Stimulated activated CD8-positive, alpha-beta memory T cell treated with anti-CD3 and anti-CD28 coated beads, Interleukin-12 subunit alpha, Interleukin-12 subunit beta, amount 100 ng/mL, for 4 hours (primary cell): ENCODE measurements at places on chromosomes 4 and X.
A peak's percentile ranks its signal among the peaks of the same experiment; 100 is the strongest.

GRCh38 chrX:15150586-15150985 lies 119.3 kb downstream of the ASB9 start:
- DNase-seq: no peak

- no peak for DNase-seq
Measured at GRCh38 chr4:17619416-17620105, 5.1 kb downstream of the MED28 start.

- no peak for DNase-seq
Measured at GRCh38 chr4:89897867-89898266, 3.2 kb downstream of the MMRN1 start.

DNA sequence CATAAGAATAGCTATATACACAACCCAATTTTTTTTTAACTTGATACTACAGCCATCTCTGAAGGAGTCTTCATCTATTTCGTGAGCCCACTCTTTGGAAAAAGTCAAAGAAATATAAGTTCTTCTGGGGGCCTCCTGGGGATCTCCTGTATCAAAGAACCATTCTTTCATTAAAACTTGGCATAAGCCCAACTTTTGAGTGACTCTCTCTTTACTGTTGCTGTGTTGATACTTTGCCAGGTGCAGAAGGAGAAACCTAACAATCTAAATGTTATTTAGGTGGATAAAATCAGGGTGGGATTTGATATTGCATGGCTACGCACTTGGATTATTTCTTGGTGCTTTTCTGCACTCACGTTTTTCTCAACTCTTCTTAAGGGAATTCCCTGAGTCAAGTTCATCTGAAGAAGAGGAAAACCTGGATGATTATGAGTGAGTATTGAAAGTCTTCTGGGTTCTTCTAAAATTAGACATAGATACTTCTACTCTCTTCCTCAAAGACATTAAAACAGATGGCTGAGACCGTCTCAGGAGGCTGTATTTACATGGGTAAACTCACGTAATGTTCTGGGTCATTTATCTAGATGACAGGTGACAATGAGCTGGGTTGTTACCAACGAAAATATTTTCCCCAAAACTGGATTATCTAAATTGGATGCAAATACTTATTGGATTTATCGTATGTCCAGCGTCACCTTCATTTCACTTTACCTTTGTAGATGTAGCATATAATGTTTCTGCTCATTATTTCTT lies 25.2 kb downstream of the BMX start:
- DNase-seq: no peak

DNA sequence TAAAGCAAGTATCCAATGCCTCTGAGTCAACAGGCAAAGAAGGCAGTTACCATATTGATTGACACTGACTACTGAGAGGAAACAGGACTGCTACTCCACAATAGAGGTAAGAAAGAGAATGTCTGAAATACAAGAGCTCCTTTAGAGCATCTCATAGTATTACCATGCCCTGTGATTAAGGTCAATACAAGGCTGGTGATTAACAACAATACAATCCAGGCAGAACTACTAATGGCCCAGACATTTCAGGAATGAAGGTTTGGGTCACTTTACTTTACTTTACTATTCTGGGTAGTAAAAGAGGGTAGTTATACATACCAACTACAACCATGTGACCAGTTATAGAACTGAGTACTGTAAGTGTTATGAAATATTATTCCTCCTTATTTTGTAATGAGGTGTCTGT lies 44.5 kb downstream of the BRWD3 start:
- DNase-seq: no peak

- DNase-seq: no peak
Measured at GRCh38 chr4:95021099-95021498, 263.3 kb downstream of the BMPR1B start.

- no peak for DNase-seq
Measured at GRCh38 chr4:136400829-136401228, 1131.5 kb downstream of the PCDH18 start.

- DNase-seq: no peak
Measured at GRCh38 chrX:48940404-48940955, 16.9 kb downstream of the OTUD5 start.

- no peak for DNase-seq
Measured at GRCh38 chr4:89331686-89332544, 24.3 kb upstream of the GPRIN3 start.

DNA sequence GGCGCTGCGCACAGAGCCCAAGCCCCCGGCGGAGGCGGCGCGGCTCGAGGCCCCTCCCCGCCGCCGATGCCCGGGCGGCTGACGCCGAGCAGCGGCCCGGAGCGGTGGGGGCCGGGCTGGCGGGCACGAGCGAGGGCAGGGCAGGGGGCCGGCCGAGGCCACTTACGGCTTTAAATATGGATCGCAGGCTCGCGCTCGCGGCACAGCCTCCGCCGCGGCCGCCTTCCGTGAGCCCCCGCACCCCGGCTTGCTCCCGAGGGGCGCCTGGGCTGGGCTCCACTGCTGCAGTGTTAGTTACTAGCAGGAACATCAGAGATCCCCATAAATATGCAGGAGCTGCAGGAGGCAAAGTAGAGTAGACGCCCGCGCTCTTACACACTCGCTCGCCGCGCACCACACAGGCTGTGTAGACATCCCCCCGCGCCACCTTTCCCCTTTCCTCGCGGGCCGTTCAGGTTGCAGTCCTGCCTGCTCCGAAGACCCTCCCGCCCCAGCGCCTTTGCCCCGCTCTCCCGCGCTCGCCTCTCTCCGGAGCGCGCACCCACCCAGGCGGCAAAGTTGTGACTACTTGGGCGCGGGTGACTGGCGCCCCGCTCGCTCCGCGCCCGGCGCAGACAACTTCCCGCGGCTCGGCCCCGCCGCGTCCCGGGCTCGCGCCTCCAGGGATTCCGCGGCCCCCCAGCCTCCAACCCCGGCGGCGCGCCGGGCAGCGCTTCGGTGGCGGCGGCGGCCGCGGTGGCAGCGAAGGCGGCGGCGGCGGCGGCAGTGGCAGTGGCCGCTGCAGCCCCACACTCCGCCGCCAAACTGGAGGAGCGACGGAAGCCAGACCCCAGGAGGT lies 152.0 kb upstream of the SLC4A4 start:
- peak; percentile 29 for DNase-seq

DNA sequence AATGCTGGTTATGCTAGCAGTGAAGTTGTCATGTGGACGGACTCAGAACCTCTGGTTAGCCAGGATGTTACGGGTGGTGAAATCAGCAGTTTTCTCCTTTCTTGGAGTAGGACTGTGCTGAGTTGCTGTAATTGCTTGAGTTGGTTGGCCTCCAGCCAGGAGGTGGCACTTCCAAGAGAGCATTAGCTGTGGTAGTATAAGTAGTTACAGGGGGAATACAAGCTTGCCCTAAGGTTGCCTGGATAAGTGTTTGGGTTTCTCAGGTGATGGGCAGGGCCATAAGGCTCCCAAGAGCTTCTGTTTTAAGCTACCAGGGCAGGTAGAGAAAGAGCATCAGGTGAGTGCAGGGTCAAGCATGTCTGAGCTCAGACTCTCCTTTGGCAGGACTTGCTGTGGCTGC lies 103.0 kb downstream of the ZNF518B start:
- DNase-seq: no peak

DNA sequence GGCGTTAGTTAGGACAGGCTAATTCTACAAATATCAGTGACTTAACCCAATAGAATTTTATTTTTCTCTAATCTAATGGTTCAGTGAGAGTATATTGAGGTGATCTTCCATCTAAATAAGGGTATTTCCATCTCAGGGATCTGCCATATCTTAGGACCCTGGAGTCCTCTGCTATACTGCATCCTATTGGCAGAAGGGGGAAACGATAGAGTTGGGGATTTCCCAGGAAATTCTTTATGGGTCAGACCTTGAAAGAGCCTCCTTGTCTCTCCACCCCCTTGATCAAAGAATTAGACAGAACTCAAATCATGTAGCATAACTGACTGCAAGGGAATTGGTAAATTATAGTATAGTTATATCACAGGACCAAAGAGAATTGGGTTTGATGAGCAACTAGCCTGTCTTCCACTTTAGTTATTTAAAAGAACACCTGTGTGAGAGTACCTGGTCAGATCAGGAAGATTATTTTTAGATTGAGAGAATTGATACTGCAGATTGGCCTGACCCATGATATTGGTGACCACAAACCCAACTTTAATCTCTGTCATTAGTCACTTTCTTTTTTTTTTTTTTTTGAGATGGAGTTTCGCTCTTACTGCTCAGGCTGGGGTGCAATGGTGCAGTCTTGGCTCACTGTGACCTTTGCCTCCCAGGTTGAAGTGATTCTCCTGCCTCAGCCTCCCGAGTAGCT lies 25.6 kb downstream of the SMARCA5 start:
- DNase-seq: no peak

GRCh38 chr4:26410385-26411293 lies 79.6 kb downstream of the CCKAR start:
- no peak for DNase-seq

DNA sequence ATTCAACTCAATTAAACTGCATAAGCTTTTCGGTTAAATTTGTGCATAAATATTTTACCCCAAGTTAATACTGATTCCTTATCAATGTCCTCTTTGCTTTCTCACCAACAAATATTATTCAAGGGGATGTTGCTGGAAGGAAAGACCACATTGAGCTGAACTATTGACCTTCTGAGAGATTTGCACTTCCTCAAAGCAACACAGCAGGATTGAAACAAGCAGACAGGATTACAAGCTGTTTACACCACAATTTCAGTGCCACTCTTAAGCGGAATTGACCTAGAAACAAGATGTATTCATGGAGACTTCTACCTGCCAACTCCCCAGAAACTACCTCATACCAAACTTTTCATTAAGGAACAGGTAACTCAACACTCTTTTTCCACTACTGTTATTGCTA lies 96.5 kb upstream of the DUSP21 start:
- no peak for DNase-seq

- no peak for DNase-seq
Measured at GRCh38 chr4:114911111-114911510, 202.3 kb downstream of the NDST4 start.

- DNase-seq: no peak
Measured at GRCh38 chr4:185592845-185593488, 57.7 kb upstream of the PDLIM3 start.

- no peak for DNase-seq
Measured at GRCh38 chrX:137988470-137988869, 422.5 kb downstream of the ZIC3 start.

DNA sequence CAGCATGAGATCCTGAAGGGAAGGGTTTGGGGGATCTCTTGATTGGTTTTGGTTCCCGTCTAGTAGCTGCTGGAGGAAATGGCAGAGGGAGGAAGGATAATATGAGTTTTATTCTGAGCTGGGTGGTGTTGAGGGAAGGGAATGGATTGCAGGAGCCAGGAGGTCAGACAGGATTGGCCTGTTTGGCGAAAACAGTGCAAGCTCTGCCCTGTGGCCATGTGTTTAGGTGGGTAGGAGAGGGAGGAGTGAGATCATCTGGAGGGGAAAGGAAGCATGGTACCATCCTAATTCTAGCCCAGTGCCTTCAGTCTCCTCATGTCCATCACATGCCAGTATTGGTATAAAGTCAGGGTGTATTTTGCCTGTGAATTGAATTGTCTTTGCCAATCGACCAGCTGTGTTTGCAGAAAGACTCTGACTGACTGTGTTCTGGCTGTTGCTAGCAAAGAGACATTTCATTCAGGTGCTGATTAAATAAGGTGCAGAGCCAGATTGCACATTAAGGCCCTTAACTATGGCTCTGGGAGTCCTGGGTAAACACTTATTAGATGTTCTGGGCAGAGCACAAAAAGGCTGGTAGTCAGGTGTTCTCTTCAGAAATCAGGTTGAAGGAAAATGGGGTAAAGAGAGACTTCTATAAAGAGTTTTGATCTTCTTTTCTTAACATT lies 10.0 kb downstream of the TMEM164 start:
- DNase-seq: no peak

DNA sequence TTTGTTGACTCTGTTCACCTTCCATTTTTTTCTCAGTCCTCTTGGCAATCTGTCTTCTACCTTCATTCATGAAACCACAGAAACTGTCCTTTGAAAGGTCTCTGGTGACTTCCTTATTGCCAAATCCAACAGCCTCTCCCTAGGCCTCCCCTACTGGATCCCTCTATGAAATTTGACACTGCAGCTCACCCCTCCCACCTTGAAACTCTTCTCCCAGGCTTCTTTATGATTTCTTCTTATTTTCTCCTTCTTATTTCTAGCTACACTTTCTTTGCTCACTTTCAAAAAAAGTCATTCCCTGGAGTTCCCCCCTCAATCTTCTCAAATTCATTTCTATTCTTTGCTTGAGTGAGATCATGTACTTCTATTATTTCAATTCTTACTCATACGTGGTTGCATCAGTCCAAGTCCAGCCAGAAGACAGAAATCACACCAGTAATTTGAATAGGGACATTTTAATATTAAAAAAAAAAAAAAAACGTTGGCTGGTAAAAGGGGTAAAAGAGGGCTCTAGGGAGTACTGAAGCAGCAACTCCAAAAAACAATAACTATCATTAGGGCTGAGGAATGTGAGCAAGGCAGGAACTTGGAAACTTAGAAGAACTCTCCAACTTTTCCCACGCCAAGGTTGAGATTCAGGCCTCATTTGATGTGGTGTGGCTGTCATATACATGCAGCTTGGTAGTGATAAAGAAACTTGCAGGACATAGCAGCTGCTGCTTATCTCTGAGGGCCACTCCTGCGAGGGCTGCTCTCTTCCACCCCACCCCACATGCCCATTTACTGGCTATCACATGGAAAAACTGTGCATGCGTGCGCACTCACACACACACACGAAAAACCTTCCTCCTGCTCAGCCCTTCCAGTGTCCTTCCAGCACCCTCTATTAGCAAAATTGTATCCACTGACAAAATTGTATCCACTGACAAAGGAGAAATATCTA lies 169.8 kb upstream of the GALNT7 start:
- DNase-seq: no peak

DNA sequence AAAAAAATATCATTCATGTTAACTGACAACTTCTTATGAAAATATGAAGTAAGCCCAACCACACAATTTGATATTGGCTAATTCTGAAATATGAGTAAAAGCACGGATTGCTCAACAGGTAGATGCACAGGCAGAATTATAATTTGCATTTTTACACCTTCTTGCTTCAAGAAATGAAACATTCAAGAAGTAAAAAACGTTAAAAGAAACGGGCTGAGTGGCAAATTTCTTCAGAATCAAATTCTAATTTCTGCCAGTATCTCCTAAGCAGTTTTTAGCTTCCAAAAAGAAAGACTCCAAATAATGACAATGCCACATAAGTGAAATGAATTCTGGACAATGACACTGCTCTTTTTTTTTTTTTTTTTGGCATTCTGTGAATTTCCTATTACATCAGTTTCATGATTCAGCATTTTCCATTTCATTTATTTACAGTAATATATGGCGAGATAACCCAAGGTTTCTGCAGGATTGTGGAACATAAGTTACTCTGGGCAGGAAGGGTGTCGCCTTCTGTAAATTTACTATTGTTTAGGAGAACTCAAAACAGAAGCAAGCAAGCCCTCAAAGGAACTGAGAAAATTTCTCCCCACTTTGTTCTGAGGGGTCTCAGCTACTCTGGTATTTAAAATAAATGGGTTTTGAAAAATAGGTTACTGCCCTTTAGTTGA lies 1.4 kb downstream of the SEL1L3 start:
- no peak for DNase-seq

DNA sequence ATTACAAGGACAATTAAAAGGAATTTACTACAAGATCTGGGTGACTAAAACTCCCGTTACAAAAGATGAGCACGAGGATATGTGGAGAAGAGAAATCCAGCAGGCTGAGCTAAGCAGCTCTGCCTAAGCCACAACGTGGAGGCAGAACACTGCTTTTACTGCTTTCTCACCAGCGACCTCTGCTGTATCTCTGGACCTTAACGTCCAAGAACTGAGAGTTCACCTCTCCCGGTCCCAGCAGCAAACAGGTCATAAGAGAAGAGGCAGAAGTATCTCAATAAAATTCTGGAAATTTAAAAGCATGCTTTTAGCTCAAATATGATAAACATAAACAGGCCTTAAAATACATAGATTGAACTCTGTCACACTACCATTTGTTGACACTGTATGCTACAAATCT lies 81.0 kb downstream of the ADGRA3 start:
- no peak for DNase-seq

- no peak for DNase-seq
Measured at GRCh38 chr4:127829014-127829413, 46.9 kb downstream of the HSPA4L start.
